Chondrocyte (in vitro differentiated cells): ENCODE measurements at places on chromosomes 7 and 10.

DNA sequence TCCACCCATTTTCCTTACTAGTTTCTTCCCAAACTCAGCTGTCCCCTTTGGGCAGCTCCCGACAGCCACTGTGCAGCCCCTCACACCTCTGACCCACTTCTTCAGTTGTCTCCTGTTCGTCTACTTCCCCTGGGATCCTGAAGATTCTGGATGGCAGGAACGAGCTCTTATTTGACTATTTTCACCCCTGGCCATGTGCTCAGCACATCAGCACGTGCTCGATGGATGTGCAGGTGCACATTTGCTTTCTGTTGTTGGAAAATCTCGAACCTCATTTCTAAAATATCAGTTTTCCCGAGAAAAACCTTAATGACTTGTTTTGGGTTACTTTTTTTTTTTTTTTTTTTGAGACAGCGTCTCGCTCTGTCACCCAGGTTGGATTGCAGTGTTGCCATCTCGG is 31.8 kb upstream of the RBM33 start:
- no peak for DNase-seq

- no peak for DNase-seq
These were observed 3.8 kb upstream of the STN1 start for GRCh38 chr10:103921750-103922195.

DNA sequence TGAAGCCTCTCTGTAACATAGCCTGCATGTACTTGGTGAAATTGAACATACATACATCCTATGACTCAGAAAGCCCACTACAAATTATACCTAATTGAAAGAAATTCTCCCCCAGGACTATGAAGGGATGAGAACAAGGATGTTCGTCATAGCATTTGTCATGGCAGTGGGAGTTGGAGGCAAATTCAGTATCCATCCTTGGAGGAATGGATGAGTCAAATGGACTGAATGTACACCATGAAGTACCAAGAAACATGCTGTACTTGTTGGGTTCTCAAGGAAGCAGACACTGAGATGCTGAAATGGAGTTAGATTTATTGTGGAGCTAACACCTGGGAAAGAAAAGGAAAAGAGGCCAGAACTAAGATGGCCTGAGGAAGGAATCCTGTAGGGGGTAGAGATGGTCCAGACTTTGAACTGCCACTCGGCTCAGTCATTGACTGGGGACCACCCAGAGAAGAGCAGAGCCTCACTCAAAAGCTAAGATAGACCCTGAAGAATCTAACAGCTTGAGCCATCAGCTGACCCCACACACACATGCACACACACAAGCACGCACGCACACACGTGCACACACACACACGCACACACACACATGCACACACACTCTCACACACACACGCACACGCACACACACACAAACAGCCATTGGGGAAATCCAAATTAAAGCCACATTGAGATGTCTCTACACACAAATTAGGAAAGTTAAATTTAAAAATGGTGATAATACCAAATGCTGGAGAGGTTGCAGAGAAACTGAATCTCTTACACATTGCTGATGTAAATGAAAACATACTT is 22.3 kb downstream of the AOC1 start:
- DNase-seq, result no peak

DNA sequence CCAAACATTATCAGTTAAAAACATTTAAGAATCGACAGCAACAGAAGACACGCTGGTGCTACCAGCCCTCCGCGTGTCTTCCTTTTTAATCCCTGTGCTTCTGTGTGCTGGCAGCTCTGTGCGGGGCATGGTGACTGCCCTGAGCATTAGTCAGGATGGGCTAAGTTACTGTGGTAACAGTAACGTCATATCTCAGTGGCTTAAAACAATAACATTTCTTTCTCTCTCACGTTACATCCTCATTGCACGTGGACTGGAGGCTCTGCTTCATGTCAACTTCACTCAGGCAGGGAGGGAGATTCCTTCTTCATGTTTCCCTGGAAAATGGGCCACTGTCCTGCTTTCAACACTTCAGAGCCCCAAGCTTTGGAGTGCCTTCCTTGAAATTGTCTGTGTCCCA is 378.5 kb downstream of the CCSER2 start:
- DNase-seq, result no peak

- DNase-seq, result no peak
These were observed 7.3 kb downstream of the SORCS3 start for GRCh38 chr10:104648421-104648820.

DNA sequence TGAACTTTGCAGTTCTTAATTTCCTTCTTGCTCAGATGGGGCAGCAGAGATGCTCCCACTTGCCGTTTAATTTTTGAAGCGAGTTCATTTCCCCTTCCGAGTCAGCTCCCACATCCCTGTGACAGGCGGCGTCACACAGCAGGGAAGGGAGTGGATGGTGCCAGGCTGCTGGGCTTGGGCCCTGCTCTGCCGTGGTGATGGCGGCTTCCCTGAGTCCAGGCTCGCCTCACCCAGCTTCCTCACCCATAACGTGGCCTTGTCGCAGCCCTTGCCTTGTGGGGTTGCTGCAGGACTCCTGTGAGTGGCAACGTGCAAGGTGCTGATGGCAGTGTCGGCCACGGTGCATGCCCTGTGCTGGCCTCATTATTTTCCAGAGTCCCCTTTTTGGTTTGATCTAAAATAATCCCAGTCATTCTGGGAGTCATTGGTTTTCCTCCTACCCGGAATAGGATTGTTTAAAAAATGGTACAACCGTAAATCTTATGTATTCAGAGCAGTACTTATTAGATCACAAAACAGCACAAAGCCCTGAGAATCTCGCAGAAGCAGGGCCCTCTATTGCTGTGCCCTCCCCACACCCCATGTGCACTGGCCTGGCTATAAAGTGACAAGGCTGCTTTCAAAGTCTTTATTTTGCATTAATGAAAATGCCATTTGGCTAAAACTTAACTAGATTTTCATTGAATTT is 260.1 kb downstream of the WDR37 start:
- no peak for DNase-seq

DNA sequence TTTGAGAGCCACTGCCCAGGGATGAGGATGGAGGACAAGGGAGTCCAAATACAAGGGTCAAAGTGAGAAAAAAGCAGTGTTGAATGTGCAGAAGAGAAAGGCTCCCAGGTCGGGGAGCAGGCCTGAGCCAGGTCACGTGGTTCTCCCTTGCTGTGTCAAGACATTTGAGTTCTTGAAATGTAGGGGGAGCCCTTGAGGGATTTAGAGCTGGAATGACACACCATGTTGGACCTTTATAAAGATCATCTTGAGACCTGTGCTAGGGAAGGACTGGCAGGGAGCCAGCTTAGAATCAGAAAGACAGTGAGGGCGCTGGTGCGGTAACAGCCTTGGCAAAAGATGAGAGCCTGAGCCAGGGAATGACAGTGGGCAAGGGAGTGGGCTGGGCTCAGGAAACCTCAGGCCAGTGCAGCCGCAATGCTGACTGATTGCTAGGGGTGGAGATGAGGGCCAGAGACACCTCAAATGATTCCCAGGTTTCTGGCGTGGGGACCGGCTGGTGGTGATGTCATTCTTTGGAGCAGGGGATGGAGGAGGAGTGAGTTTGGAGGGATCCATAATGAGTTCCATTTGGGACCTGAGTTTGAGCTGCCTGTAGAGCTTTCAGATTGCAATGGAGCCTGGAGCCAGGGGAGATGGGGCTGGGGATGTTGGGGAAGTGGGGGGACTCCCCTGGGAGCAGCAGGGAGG is 120.1 kb downstream of the PTPN20 start:
- no peak for DNase-seq

DNA sequence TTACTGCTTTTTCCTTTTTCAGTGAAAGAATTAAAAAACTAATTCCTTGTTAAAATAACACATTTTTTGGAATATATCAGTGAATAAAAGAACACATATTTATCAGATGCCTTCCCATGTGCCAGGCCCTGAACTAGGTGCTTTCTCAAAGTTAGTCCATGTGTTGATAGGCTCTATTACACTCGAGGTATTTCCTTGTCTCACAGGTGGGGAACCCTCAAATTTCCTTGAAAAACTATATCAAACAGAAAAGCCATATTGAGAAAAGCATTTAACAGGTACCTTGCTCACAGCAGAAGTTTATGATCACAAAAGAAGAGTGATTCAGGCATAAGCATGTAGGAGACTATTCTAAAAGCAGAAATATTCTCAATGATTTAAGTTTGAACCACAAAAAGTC is 75.6 kb upstream of the OGDHL start:
- DNase-seq, result no peak

GRCh38 chr7:132398253-132398925 is 177.9 kb downstream of the PLXNA4 start:
- no peak for DNase-seq

DNA sequence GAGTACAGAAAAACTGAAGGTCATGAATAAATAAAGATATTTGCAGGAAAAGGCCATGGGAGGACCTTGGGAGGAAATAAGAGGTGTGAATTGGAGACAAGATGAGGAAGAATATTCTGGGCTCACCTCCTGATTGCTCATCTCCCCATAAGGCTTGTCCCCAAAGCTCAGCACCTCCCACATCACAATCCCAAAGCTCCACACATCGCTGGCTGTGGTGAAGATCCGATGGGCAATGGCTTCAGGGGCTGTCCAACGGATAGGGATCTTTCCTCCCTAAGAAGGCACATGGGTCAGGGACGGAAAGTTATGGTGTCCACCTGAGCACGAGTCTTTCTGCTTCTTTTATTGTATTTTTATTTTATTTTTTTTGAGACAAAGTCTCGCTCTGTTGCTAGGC is 12.9 kb downstream of the ZYX start:
- DNase-seq, result no peak

GRCh38 chr7:17212188-17212587 is 86.3 kb upstream of the AHR start:
- DNase-seq, result no peak

DNA sequence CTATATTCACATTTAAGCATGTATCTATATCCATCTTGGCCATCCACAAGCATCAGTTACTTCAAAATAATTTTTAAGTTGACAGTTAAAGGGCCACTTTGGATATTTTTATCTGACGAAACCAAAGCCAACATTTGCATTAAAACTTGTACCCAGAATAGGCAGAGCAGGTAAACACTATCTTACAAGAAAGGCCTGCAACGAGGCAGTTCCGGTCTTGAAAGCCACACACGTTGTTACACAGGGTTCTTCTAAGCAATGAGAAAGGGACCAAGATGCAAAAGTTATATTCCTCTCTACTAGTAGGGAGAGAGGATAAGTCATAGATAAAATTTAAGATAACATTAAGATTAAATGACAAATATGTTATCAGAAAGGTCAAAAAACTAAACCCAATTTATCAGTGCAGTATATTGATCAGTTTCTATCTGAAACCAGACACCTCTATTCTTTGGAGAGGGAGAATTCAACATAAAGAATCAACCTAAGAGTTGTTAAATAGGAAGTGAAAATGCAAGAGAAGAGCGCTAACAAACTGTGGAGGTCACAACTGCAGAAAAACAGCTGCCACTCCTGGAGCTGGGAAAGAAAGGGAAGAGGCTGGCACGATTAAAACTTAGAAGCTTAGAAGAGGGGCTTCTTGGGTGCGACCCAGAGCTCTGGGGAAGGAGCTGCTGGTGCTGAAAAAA is 701.3 kb downstream of the TNS3 start:
- DNase-seq, result no peak

DNA sequence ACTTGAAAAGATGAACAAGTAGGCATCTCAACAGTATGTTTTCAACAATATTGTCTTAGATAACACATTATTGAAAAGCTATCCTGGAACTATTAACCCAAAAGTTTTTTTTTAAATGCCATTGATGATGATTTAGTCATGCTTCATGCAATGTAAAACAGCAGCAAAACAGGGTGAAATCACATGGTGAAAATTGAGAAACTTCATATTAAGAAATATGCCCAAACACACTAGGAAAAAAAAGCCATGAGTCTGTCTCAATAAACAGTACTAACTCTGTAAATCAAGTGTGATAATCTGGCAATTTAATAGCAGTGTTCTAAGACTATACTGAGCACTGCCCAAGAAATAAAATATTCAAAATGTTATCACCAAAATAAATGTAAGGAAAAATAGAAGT is 613.1 kb downstream of the KCNMA1 start:
- no peak for DNase-seq

- DNase-seq, result no peak
These were observed 56.9 kb upstream of the WNT16 start for GRCh38 chr7:121271916-121272315.
